ENCODE measurements at places on chromosomes 16 and 17.

DNA sequence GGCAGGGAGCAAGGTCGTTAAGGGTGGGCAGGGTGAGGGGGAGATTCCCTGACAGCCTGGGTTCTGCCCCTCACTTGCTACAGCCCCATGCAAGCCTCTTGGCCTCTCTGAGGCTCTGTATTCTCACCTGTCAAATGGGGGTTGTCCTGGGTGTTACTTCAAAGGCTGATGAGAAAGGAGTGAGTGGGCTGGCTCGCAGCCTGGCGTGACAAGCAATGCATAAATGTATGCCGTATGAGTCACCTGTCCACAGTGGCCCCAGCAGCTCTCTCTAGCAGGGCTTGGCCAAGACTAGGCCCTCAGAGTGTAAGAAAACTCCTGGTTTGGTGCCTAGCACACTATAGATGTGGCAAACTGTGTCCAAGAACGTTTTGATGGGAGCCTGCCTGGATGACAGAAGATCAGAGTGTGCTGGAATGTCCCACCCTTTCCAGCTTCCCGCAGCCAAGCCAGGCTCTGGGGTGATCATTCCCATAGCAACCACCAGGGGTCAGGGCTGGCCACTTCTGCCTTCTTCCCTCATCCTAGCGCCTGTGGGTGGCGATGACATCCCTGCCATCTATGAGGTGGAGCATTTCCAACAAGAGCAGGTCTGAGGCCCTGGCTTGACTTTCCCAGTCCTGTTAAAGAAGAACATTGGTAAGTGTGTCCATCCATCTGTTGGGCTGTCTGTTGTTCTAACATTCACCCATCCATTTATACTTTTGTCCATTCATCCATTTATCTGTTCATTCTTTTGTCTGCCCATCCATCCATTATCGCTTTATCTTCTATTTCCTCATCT is 37.2 kb upstream of the ADGRG1 start:
- peak; percentile 17 for DNase-seq

GRCh38 chr17:1045456-1045855 is 48.5 kb downstream of the TIMM22 start:
- no peak for DNase-seq

DNA sequence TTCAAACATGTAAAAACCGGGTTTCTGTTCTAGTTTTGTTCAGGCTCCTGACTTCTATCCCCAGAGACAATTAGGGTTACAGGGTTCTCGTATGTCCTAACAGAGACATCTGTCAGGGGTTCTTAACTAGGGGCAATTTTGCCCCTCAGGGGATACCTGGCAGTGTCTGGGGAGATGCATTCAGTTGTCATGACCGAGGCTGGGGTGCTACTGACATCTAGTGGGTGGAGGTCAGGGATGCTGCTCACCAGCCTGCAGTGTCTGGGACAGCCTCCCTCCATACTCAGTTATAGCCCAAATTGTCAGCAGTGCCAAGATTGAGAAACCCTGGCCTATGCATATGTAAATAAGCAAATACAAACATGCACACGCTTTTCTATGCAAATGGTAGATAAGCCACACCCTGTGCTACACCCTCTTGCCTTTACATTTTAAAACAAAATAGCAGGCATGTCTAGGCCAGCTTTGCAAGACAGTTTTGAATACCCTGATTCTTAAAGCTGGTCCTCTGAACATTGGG is 37.4 kb downstream of the CLEC16A start:
- no peak for DNase-seq

GRCh38 chr16:57918994-57919393 is 51.9 kb downstream of the CNGB1 start:
- no peak for DNase-seq

GRCh38 chr16:25546791-25547190 is 145.0 kb upstream of the HS3ST4 start:
- no peak for DNase-seq

- no peak for DNase-seq
These were observed 26.7 kb downstream of the METRNL start for GRCh38 chr17:83106056-83106588.

GRCh38 chr17:78355045-78355641 is 4.7 kb downstream of the SOCS3 start:
- no peak for DNase-seq

DNA sequence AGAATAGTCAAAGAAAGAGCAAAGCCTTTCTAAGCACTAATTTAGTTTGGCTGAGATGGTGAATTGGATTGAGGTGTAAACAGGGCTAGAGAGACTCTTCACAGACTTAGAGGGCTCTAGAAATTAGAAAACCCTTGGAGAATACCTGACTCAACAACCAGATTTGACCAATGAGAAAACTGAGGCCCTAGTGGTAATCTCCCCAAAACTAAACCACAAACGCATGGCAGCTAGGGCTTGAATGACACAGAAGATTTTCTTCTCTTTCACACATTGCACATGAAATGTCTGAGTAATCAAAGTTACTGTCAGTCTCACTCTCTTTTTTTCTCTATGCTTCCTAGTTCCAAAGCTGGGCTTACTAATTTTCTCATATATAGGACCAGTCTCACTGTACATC is 314.5 kb upstream of the KCNJ16 start:
- DNase-seq = no peak

- no peak for DNase-seq
These were observed 39.7 kb upstream of the NGFR start for GRCh38 chr17:49455272-49455861.

DNA sequence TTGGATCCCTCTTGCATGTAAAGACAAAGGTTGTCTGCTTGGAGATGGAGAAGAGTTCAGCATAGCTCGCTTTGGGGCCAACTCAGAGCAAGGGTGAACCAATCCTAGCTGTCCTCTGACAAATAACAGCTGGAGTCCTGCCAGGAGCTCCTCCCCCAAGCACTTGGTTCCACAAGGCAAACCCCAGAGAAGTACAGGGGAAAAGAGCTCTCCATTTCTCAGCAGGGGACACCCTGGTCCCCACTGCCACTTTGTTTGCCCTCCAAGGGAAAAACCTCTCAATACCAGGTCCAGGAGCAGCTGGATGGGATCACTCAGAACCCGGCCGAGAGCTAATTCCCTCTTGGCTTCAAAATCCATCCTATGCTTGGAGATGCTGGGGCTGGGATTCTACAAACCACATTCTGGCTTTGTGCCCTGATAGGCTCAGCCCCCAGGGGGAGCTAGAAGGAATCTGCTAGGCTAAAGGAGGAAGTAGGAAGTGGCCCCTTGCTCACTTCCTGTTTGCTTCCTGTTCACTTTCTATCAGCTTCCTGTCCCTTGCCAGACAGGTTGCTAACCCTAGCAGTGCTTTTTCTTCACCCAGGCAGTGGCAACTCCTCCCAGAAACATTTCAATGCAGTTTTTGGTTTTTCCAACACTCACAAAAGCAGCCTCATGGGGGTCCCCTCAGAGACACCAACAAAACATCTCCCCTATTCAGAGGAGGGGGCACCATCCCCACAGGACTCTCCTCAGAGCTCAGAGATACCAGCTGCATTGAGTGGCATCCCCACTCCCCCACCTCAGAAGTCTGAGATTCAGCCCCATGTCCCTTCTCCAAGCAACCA is 30.7 kb downstream of the CDRT4 start:
- no peak for DNase-seq

- no peak for DNase-seq
These were observed 12.0 kb upstream of the CLUH start for GRCh38 chr17:2723505-2723996.

- DNase-seq = no peak
These were observed 26.7 kb downstream of the PLD6 start for GRCh38 chr17:17179371-17179827.

DNA sequence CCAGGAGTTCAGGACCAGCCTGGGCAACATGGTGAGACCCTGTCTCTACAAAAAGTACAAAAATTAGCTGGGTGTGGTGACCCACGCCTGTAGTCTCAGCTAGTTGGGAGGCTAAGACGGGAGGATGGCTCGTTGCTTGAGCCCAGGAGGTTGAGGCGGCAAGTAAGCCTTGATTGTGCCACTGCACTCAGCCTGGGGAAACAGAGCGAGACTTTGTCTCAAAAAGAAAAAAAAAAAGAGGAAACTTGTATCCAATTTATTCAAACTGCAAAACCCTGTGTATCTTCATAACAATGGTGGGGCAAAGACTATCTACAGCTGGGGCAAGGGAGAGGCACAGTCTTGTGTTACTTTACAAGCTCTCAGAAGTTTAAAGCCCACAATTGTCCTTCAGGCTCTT is 21.5 kb downstream of the GRB7 start:
- DNase-seq = no peak

- DNase-seq = no peak
These were observed 42.9 kb upstream of the KSR1 start for GRCh38 chr17:27413315-27413714.

DNA sequence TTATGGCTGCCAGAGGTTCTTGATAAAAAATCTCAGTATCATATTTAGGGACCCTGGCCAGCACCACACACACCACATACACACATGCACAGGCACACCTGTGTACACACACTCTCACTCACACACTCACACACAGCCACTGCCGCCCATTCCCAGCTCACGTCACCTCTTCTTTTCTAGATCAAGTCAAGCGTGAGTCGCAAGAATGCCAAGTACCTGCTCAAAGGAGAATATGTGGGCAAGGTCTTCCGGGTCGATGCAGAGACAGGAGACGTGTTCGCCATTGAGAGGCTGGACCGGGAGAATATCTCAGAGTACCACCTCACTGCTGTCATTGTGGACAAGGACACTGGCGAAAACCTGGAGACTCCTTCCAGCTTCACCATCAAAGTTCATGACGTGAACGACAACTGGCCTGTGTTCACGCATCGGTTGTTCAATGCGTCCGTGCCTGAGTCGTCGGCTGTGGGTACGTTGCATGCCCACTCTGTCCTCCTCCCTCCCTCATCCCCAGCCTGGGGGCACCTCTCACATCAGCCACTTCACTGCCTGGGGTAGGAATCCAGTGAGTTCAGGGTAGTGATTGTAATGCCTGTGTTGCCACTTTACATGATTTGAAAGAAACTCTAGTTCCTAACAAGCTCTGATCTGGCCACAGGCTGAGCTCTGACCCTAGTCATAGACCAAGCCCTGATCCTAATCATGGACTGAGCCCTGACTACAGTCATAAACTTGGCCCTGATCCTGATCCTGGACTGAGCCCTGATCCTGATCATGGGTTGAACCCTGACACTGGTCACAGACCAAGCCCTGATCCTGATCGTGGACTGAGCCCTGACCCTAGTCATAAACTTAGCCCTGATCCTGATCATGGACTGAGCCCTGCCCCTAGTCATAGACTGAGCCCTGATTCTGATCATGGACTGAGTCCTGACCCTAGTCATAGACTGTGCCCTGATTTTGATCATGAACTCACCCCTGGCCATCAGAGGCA is 20.4 kb downstream of the CDH5 start:
- DNase-seq = no peak

- no peak for DNase-seq
These were observed 24.8 kb upstream of the SIAH1 start for GRCh38 chr16:48409839-48410632.

DNA sequence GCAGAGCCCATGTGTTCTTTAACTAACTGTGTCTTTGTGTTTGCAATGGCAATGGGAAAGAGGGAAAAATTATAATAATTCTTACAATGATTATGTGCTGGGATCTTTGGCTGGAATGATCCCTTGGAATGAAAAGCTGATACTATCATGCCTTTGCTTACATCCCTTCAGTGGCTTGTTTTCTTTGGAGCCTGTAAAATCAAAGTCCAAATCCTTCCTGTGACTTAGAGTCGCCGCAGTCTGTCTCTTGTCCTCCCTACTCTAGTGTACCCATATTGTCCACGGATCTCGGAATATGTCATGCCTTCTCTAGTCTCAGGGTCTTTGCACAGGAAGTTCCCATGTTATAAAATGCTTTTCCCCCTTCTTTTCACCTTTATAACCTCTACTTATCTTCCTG is 111.7 kb upstream of the MAF start:
- DNase-seq = no peak

GRCh38 chr16:11144122-11144521 is 111.9 kb downstream of the SOCS1 start:
- no peak for DNase-seq

DNA sequence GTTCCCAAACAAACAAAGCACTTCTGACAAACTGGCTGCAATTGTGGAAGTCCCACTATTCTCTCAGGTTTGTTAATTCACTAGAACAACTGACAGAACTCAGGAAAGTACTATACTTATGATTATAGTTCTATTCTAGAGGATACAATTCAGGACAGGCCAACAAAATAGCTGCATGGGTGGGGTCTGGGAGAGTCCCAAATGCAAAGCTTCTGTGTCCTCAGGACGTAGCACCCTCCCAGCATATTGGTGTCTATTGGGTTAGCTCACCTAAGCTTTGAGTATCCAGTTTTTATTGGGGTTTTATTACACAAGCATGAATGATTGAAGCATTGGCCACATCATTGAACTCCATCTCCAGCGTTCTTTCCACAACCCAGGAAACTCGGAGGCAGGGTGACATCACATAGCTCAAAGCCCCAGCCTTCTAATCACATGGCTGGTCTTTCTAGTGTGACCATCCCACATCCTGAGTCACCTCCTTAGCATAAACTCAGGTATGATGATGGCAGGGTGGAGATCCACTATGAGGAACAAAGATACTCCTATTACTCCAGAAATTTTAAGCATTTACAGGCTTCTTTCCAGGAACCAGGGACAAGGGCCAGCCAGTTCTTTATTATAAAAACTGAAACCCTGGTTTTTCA is 43.9 kb upstream of the CCNF start:
- DNase-seq = no peak

DNA sequence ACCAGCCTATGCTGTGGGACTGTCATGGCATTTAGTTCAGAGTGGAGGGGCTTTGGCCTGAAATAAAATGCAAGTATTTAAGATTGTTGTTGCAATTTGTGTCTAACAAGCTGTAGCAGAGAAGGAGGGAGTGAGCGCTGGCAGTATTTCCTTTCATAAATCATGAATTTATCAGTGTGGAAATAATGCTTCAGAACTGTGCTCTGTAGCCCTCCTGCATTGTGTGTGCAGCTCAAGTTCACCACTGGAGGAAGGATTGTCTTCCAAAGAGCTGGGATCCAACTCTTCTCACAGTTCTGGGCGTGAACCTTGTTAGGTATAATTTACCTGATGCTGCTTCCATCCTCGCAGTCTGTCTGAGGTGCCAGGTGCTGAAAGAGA is 15.1 kb downstream of the SNX11 start:
- no peak for DNase-seq

DNA sequence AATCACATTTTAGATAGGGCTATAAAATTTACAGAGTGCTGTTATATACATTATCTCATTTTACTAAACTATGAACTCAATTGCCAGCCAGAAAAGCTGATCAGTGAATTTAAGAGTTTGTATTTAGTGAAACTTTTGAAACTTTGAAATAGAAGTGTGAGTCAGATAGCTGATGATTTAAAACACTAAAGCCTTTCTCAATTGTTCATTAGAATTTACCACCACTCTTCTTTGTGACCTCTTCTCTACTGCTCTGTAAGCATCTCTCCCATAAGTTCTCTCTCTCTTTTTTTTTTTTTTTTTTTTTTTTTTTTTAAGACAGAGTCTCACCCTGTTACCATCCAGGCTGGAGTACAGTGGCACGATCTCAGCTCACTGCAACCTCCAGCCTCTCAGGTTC is 43.7 kb downstream of the GOSR1 start:
- DNase-seq = no peak
